PC-3 (cell line): ENCODE measurements at places on chromosomes 7 and 10. TPM values are rescaled to one million over a fixed set of nuclear protein-coding genes. Genes with fewer than 3 reads are reported as not detected.

Gene NT5C2
- total RNA-seq: 48.3 and 74.6 TPM in 2 replicates

Gene CFAP46
- 0.04 TPM in 1 of 2 replicates, not detected in the other for total RNA-seq

Gene CALHM3
- total RNA-seq: 2.3 and 4.1 TPM in 2 replicates

Gene VPS37D
- 6.3 and 7.7 TPM in 2 replicates for total RNA-seq

Gene KCND2
- 0.17 and 0.33 TPM in 2 replicates for total RNA-seq

Gene LIPF
- total RNA-seq: not detected in 2 replicates

Gene OR9A2
- not detected in 2 replicates for total RNA-seq

Gene FKBP6
- not detected in 2 replicates for total RNA-seq

Gene TMEM196
- not detected in 2 replicates for total RNA-seq

Gene GLUD1
- total RNA-seq: 67.9 and 75.9 TPM in 2 replicates

Gene LBX1
- total RNA-seq: not detected in 2 replicates

Gene TMEM178B
- total RNA-seq: 0.29 and 0.46 TPM in 2 replicates

Gene AKR1C2
- 0.66 TPM in 1 of 2 replicates, not detected in the other for total RNA-seq

Gene NPTX2
- total RNA-seq: not detected in 2 replicates

Gene CASTOR2
- 6.3 and 7.7 TPM in 2 replicates for total RNA-seq

Gene CDHR3
- total RNA-seq: 5.9 and 9.8 TPM in 2 replicates

Gene HMX2
- total RNA-seq: not detected in 2 replicates
